ENCODE measurements at places on chromosomes 7 and 10. TPM values are rescaled to one million over a fixed set of nuclear protein-coding genes. Genes with fewer than 3 reads are reported as not detected.

DNA sequence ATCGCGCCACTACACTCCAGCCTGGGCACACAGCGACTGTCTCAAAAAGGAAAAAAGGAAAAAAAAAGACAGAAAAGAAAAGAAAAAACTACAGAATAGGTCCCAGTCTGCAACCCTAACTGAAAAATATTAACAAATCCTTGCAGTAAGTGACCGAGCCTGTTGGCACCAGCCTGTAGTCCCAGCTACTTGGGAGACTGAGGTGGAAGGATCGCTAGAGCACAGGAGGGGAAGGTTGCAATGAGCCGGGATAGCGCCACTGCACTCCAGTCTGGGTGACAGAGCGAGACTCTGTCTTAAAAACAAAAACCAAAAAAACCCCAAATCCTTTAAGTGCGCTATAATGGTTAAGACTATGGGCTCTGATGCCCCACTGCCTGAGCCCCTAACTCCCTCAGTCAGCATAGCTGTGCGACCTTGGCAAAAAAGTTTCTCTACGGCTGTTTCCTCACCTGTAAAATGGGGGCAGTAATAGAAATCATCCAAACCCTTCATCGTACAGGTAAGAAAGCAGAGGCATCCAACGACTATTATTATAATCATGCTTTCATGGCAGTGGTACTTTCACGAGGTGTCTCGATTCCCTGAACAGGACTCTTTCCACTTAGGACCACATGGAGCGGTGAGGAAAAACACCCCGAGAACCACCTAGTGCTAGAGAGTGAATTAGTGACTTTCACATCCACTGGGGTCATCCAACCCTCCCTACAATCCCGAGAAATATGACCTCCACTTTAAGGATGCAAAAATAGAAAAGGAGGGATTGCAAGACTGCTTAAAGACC, 755 bp downstream of the TOMM7 start:
- no peak for DNase-seq

DNA sequence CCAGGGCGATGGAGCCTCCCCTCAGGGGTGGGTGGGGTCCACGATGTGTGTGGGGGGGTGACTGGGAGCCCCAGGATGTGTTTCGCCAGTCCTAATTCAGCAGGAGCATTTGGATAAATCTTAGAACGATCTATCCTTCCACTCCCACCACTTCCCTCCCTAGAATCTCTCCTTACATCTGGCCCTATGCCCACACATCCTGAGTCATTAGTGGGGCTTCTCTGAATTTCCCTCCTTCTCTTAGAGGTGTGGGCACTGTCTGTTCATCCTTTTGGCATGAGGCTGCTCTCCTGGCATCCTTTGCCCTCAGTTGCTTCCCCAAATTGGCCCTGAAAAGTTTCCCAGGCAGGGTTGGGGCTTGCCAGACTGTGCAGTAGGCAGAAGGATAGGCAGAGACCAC, 1.6 kb downstream of the GHRHR start:
- DNase-seq, result no peak

DNA sequence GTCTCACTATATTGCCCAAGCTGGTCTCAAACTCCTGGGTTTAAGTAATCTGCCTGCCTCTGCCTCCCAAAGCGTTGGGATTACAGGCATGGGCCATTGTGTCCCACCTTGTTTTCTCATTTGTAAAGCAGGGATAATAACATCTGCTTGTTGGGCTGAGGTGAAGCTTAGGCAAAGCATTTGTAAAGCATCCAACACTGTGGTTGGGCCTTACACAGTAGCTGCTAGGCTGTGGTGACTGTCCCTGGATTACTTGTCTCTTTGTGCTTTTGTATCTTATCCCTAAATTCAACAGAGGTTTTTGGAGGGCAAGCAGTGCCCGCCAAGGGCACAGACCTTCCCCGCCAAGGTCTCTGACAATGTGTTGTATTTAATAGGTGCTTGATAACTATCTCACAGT, 14.3 kb downstream of the HKDC1 start:
- DNase-seq, result no peak

DNA sequence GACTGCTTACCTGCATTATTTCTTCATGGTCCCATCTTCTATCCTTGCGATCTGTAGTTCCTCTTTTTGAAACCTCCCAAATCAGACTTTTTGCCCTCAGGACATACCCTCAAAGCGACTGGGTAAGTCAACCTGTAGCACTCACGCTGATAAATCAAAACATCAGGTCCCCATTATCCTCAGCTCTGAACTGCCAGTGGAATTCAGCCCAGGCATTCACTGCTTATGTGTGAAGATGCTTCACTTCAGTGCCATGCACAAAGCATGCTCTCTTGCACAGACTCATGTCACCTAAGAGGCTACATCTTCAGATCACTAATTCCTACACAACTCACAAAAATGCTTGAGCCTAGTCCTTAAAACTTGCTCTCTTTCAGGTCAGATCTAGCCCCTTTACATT, 283.6 kb upstream of the KLF6 start:
- DNase-seq, result no peak

GRCh38 chr10:97498841-97499560, at the start of gene UBTD1:
TSS of gene UBTD1 (plus strand) at chr10:97498924. CDS start at chr10:97499204, 280 bp downstream.
- DNase-seq, result no peak

DNA sequence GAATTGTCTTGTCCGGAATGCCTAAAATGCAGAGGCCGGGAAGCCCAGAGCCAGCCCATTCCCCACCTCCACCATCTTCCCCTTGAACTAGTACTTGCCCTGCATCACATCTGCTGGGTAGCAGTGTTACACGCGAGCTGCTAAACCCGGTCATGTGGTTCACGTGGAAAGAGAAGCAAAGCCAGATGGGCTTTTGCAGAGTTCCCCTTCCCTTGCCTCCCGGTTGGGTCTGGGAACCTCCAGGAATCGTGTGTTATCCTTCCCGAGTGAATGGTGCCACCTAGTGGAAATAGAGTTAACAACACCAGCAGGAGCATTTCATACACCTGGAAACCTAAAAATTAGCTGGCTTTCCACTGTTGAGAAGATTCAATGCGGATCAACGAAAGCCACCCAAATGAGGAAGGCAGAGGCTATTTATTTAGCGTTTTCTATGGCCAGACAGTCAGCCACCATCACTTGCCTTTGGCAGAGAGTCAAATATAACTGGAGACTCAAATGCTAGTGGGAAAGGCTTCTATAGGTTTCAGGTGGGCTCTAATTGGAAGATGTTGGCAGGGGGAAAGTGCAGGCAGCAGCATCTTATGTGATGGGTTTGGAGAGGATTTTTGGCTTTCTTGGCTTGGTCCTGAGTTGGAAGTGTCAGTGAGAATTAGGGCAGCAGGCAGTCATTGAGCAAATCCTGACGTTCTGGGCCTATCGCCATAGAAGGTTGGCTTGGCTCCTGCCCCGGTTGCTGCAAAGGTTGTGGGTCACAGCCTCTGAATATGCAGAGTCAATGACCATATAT, 12.9 kb upstream of the DENND2A start:
- peak; percentile 83 for DNase-seq

DNA sequence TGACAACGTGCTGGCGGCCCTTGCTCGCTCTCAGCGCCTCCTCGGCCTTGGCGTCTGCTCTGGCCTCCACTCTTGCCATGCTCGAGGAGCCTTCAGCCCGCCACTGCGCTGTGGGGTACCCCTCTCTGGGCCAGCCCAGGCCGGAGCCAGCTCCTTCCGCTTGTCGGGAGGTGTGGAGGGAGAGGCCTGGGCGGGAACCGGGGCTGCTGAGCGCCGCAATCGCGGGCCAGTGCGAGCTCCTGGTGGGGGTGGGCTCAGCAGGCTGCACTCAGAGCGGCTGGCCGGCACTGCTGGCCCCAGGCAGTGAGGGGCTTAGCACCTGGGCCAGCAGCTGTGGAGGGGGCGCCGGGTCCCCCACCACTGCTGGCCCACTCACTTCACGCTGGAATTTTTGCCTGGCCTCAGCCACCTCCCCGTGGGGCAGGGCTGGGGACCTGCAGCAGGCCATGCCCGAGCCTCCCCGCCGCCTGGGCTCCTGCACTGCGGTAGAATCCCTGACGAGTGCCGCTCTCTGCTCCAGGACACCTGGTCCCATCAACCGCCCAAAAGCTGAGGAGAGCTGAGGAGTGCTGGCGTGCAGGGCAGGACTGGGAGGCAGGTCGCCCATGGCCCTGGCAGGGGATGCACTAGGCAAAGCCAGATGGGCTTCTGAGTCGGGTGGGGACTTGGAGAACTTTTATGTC, 372.2 kb upstream of the NRG3 start:
- no peak for DNase-seq

GRCh38 chr7:45917658-45918057, 3.4 kb downstream of the IGFBP3 start:
- DNase-seq, result no peak

DNA sequence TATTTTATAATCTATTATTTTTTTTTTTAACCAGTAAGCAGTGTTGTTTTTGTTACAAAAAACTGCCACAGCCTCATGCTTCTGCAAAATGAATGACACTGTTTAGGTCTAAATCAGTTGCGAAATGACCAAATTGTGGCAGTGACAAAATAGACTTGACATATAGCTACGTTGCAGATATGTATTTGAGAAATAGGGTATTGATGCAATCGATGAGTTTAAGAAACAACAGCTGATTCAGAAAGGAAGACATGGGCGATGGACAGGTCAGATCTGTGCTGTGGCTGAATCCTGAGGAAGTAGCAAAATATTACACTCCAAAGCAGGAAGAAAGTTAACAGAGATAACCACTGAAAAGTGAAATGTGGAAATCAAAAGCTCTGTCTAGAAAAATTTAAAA, 89.0 kb upstream of the STEAP4 start:
- no peak for DNase-seq

GRCh38 chr7:65971021-65971420, 11.0 kb downstream of the GUSB start:
- no peak for DNase-seq

- no peak for DNase-seq
These were observed 57.5 kb upstream of the MGAM2 start for GRCh38 chr7:142053988-142054387.

GRCh38 chr10:121535381-121535780, 62.9 kb downstream of the FGFR2 start:
- no peak for DNase-seq

DNA sequence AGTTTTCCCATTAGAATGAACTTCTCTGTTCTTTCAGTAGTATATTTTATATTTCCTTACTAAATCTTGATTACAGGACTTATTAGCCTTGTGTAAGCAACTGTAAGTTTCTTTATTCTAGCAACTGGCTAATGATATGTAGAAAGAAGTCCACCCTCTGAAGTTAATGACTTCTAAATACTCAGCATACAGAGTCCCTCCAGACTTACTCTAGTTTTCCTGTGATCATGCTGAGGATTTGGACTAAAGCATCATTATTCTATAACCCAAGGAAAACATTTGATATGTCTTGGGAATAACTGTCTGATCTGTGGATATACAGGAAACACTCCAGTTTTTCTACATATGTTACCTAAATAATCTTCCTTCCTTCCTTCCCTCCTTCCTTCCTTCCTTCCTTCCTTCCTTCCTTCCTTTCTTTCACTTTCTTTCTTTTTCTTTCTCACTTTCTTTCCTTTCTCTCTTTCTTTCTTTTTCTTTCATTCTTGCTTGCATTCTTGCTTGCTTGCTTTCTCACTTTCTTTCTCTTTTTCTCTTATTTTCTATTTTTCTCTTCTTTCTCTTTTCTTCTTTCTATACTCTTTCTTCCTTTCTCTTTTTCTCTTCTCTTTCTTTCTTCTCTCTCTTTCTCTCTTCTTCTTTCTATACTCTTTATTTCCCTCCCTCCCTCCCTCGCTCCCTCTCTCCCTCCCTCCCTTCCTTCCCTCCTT, 297.6 kb upstream of the MTPN start:
- DNase-seq, result no peak

GRCh38 chr7:11410656-11411644, 421.0 kb downstream of the THSD7A start:
- no peak for DNase-seq

DNA sequence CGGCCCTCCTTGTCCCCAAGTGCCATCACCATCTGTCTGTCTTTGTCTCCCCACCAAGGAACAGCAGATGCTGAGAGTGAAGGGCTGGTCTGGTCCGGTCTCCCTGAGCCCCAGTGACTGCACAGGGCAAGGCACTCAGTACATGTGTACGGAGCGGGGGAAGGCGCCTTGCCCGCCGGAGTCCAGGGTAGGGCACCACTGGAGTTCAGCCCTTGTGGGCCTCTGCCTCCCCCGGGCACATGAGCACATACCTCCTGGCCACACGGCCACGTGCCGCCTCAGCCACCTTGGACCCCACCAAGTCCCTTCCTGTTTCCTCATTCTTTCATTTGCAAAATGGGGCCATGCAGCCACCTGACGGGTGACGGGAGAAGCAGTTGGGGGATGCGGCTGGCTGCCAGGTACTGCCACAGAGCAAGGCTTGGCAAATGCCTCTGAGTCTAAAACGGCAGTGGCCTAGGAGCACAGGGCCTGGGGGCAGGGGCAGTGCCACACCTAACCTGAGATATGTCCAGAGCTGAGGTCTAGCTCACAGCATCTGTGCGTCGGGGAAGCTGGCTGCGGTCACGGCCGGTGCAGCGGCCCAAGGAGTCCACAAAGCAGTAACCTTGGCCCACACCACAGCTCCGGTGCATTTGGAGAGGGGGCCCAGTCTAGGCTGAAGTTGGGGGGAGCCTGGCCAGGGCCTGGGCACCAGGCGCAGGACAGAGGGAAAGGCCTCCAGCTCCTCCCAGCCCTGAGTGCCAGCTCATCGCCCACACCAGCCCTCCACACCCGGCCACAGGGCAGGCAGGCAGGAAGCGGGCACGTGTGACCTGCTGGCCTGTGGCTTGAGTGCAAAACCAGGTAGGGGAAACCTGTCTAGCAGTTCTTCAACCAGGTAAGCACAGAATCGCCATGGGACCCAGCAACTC, 5.2 kb downstream of the ADAP1 start:
- DNase-seq, result no peak

DNA sequence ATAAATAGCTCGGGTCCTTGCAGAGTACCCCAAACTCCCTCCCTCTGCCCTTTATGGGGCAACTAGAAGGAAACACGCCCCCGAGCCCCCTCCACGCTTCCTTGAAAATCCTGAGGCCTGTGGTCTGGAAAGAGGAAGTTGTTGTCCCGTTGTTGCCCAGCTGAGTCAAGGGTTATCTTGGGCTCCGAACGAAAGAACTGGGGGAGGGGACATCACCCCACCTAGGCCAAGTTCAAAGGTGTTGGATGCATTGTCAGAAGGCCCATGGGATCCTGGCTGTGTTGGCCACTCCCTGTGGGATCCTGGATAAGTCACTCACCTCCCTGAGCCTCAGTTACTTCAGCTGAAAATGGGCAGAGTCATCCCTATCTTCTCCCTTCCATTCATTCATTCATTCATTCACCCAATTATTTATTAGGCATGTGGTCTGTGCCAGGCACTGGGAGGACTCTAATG, at the start of gene CCL24:
TSS of gene CCL24 (minus strand) at position 26 of the 456 bp plus-strand sequence. CDS start 91 bp downstream, outside the sequence.
- DNase-seq, result no peak

GRCh38 chr10:132946-133898, 2.0 kb upstream of the ZMYND11 start:
- no peak for DNase-seq

GRCh38 chr7:139993592-139993991, 69.2 kb downstream of the PARP12 start:
- DNase-seq, result no peak

GRCh38 chr7:157584420-157584819, 247.6 kb downstream of the DNAJB6 start:
- no peak for DNase-seq

GRCh38 chr7:43112941-43113621, 634 bp downstream of the HECW1 start:
- DNase-seq, result no peak

IGF2BP3 gene
- 78.5 TPM for polyA plus RNA-seq

CALCR gene
- not detected for polyA plus RNA-seq

AOC1 gene
- not detected for polyA plus RNA-seq

MUC3A gene
- not detected for polyA plus RNA-seq

CRHR2 gene
- not detected for polyA plus RNA-seq

CCDC7 gene
- 1.9 TPM for polyA plus RNA-seq
